Cardiac fibroblast (primary cell): ENCODE measurements at places on chromosomes 6 and 20.

GRCh38 chr6:136782021-136782770 lies 10.1 kb downstream of the MAP3K5 start:
- DNase-seq: peak; percentile 76

DNA sequence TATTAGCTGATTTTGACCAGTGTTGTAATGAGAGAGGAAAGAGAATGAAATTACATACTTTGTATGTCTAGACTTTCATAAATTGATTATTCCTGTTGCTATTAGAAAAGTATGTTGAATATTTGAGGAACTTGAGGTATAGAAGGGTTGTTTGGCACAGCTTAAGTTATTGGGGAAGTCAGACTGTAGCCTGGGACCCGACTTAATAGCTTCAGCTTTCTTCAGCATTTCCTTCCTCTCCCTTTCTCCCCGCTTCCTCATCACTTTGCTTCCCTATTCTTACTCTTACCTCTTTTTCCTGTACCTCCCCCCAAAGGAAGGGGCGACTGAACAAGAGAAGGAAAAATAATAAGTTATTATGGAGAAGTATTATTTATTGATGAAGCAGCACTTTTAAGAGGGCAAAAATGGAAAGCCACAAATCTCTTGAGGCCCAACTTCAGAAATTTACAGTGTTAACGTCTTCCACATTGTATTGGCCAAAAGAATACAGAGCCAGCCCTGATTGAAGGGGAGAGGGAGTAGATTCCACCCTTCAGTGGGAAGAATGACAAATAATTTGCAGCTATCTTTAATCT lies 7.4 kb downstream of the SENP6 start:
- no peak for DNase-seq

DNA sequence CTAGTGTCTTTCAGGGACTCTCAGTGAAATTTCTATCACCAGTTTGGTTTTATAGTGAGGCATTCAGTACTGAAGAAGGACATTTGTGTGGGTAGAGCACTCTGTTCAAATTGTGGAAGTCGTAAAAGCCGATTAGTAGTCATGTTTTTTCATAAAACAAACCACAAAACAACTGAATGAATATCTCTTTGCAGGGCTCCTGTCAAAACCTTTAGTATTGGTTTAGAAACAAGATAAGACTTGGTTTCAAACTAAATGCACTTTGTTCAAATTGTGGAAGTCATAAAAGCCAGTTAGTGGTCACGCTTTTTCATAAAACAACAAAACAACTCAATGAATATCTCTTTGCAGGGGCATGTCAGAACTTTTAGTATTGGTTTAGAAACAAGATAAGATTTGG lies 23.8 kb downstream of the ADGRF4 start:
- no peak for DNase-seq

- peak; percentile 85 for DNase-seq
These were observed 50.7 kb upstream of the CD83 start for GRCh38 chr6:14066782-14067406.

DNA sequence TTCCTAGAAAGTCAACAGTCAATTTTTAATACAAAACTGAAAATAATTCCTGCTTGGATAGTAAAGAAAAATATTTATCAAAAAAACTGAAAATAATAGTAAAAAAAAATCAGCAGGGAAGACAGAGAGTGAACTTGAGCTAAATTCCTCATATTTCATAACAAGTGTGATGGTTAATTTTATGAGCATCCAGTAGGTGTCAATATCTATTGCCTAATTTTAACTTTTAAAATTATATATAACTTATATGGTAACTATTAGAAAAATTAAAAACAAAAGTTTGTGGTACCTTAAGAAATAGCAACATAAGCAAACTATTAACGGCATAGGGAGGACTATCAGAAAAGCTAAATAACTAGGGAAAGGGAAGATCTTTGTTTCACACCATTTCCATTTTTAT lies 2.1 kb downstream of the EPM2A start:
- no peak for DNase-seq

GRCh38 chr6:89081129-89081422 lies 525 bp downstream of the PNRC1 start:
- DNase-seq: no peak
